ENCODE measurements at places on chromosomes 12 and 14.
A peak's percentile ranks its signal among the peaks of the same experiment; 100 is the strongest.

DNA sequence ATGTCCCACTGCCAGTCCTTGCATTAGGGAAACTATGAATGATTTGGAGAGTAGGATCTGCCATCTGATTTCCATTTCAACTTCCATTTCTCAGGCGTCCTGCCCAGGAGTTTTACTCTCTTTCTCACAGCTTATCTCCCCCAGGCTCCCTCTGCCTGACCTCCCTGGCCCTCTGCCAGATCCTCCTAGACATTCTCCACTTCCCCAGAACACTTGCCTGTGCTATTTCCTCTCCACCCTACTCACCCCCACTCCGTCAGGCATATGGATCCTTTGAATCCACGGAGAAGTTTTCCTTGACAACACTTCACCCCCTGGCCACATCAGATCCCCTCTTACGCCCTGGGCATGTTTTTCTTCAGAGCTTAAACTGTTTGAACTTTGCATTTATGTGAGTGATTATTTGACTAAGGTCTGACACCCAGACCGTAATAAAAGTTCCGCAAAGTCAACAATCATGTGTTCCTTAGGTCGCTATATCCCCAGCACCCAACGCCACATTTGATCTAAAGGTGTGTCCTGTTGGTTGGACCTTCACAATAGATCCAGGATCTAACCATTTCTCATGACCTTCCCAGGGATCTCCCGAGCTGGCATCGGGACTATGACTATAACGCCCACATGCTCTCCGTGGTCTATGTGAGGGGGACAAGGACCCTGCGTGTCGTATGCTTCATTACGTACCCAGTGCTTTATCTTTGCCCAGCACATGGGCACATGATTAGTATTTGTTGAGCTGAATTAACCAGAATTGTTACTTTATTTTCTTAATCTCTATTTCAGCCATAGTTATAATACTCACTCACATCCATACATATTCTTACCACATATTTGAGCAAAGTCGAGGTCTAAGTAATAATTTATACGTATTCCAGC is 255.8 kb upstream of the FOXN3 start:
- DNase-seq = no peak

DNA sequence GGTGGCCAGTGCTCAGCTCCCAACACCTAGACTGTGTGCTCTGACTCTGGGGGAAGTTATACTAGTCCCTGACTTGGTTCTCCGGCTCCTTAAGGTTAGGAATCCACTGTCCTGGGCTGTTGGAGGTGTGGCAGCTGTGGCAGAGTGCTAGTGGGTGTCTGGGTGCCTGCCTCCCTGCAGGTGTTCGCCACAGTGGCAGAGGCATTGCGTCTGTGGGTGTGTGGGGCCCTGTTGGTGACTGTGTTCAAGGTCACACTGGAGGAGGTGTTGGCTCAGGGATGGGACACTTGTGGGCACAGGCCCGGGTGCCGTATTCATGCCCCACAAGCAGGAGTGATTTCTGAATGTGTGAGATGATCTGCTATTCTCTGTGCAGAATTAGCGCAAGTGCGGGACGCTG is 467.4 kb downstream of the TMEM121 start:
- no peak for DNase-seq

- DNase-seq = no peak
These were observed 248.8 kb downstream of the SUDS3 start for GRCh38 chr12:118625050-118625675.

DNA sequence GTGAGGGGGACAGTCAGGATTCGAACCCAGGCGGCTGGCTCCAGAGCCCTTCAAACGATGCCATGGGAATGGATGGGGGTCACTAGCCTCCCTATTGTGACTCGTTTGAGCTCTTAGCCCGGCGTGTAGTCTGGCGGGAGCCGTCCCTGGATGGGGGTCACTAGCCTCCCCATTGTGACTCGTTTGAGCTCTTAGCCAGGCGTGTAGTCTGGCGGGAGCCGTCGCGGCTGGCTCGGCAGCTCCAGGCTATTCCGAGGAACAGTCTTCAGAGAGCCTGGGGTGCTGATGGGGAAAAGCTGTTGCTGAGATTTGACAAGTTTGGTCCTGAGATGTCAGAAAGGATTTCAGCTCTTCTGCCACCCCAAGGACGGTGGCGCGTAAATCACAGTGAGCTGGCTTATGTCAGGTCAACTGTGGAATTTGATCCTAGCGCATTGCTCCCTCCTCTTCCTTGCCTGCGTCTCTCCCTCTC is 58.3 kb downstream of the CALM1 start:
- DNase-seq = no peak

DNA sequence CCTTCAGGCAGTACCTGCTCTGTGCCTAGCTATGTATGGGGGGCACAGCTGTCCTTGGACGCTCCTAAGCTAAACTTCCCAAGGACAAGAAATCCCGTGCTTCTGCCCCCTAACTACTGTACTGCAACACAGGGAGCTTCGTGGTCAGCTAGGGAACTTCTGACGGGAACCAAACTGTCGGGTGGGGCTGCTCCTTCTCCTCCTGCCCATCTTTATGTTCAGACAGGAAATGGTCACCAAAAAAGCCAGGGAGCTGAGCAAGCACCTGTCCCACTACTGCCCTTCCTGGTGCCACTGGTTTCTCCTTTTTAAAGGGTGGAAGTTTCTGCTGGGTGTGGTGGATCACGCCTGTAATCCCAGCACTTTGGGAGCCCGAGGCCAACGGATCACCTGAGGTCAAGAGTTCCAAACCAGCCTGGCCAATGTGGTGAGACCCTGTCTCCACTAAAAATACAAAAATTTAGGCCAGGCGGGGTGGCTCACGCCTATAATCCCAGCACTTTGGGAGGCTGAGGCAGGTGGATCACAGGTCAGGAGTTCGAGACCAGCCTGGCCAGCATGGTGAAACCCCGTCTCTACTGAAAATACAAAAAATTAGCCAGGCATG is 26.6 kb downstream of the PXN start:
- no peak for DNase-seq

DNA sequence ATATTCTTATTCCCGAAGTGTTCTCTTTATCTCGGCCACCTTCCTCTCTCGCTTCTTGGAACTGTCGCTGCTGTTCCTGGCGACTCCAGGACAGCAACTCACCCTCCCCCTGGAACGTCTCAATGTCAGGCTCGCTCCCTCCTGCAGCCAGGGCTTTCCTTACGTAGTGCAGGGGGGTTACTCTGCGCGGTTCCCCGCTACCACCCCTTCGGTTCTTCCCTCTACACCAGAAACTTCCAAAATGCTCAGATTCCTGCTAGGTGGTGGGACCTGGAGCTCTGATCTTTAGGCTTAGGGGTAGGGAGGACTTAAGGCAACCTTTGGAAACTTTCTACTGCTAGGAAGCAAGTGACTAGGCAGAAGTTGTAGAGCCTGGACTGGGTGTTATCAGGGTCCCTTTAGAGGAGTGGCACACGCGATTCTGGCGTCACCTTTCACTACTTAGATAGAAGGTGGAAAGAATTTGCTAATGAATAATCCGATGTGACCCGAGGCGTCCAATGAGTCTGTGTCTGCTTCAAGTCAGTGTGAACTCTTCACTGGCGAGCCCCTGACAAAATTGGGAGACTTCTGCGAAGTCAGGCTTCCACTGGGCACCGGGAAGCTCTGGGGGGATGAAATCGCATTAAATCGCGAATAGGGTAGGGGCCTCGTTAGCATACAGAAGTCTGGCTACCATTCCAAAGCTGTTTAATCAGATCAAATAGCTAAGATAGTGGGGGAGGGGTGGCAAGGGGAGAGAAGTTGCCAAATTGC is 900 bp upstream of the DPF3 start:
- DNase-seq = no peak

DNA sequence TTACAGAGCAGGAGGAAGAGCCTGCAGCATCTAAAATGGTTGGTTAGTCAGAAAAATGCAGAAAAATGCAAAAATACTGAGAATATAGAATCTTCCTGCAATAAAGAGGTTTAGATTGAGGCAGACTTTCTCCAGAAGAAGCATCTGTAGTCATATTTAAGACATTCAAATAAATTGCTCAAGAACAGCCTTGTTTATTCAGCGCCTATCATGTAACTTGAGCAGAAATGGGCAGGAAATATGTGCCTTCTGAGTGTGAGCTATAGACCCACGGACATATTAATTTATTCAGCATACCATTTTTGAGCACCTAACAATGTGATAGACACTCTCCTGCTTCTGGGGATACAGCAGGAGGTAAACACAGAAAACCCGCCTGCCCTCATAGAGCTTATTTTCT is 102.0 kb upstream of the HIF1A start:
- no peak for DNase-seq

- no peak for DNase-seq
These were observed 544.5 kb upstream of the ATP2B1 start for GRCh38 chr12:90253136-90253535.

DNA sequence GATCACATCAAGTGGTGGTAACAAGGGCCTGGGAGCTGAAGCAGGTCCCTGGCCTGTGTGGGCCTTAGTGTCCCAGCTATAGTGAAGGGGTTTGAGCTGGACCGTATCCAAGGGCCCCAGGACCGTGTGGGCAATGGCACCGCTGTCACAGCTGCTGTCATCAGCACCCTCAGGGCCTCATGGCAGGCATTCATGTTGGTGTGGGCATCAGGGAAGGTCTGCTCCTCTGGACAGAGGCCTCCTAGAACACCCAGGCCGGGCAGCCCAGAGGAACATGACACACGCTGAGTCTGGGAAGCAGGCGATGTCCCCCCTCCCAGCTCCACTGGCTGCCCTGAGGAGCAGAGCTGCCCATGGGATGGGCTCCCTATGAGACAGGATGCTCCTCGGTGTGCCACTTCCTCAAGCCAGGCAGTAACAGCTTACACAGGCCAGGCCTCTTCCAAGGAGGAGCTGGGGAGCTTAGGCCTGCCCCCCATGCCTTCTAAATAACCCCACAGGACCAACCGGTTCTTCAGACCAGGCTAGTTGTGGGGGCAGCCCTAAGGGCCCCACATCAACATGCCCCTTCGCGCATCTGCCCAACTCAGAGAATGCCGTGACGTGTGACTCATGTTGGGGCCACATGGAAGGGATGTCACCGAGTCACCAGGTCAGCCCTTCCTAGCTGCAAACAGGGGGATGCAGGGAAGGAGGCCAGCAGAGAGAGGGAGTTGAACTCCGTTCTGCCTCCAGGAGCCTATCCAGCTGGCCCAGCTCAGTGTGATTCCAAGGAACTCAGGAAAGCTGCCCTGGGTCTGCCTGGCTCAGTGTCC is 80.4 kb downstream of the PITPNM2 start:
- DNase-seq = no peak

DNA sequence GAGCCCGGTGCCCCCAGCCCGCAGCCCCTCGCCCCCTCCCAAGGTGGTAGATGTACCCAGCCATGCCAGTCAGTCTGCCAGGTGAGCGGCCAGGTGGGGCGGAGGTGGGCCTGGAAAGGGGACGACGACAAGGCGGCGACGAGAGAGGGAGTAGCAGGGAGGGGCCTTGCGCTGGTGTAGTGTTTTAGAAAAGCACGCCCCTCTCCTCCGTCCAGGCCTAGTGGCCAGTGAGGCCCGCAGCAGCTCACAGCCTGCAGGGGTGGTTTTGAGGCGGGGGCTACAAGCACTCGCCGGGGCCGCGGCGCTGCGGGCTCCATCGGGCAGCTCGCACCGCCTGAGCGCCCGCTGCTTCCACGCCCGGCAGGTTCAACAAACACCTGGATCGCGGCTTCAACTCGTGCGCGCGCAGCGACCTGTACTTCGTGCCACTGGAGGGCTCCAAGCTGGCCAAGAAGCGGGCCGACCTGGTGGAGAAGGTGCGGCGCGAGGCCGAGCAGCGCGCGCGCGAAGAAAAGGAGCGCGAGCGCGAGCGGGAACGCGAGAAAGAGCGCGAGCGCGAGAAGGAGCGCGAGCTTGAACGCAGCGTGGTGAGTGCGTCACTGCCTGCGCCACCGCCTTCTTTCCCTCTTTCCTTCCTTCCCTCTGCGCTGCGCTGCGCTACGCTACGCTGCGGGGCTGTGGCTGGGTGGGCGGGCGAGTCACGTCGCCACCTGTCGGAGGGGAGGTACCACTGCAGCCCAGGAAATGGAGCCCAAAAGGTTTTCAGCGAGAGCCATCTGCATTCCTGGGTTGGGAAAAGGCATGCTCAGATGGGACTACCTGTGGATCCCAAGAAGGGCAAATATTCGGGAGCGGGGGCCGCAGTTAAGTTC is 5.9 kb upstream of the RNU7-1 start:
- peak; percentile 91 for DNase-seq

- no peak for DNase-seq
These were observed 84.7 kb upstream of the STRN3 start for GRCh38 chr14:31110872-31111271.

- DNase-seq = no peak
These were observed 985.3 kb upstream of the FLRT2 start for GRCh38 chr14:84544486-84545131.

- DNase-seq = no peak
These were observed 56.0 kb upstream of the DCD start for GRCh38 chr12:54704202-54704601.

GRCh38 chr12:100484183-100484886 is 10.7 kb downstream of the NR1H4 start:
- no peak for DNase-seq

GRCh38 chr12:92055877-92056276 is 89.8 kb downstream of the BTG1 start:
- DNase-seq = no peak

DNA sequence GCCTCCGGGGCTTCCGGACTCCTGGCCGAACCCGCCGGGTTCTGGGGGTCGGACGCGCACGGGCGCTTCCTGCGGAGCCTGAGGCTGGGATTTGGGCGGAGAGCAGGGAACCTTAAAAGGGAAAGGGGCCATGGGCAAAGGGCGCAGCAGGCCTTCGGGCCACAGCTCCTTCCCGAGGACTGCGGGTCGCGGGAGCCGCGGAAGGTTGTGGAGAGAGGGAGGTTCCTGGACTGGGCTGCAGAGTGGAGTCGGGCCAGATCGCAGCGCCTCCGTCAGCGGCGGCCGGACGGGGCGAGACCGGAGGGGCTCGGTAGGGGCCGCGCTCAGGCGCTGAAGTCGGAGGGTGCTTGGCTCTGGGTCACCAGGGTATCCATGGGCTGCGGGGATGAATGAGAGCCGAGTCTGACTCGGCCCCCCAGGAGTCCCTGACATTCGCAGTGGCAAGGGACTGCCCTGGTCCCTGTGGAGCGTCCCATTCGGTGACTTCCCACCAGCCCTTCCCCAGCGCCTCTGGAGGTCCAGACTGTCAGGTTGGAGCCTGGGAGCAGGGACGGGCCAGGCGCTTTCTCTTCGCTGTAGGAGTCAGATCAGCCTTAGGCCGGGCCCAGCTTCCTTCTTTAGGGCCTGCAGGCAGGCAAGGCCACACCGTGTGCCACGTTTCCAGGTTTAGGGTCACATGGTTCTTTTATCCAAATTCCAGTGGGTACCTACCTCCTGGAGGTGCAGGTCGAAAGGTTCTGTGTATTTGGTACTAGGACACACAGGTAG is 938 bp upstream of the SLC25A29 start:
- no peak for DNase-seq

- no peak for DNase-seq
These were observed 247.8 kb upstream of the ARID2 start for GRCh38 chr12:45481746-45482145.

GRCh38 chr12:22002430-22002829 is 43.6 kb upstream of the CMAS start:
- DNase-seq = no peak
